Activated CD4-positive, alpha-beta memory T cell treated with anti-CD3 and anti-CD28 coated beads, Interleukin-2, amount 10 ng/mL, durations not matched to agents 7 days and 5 days (primary cell): ENCODE measurements at places on chromosomes 5 and 9. TPM values are rescaled to one million over a fixed set of nuclear protein-coding genes. Genes with fewer than 3 reads are reported as not detected.

GRCh38 chr9:88996921-88997235 lies 5.6 kb downstream of the S1PR3 start:
- DNase-seq, result no peak

DNA sequence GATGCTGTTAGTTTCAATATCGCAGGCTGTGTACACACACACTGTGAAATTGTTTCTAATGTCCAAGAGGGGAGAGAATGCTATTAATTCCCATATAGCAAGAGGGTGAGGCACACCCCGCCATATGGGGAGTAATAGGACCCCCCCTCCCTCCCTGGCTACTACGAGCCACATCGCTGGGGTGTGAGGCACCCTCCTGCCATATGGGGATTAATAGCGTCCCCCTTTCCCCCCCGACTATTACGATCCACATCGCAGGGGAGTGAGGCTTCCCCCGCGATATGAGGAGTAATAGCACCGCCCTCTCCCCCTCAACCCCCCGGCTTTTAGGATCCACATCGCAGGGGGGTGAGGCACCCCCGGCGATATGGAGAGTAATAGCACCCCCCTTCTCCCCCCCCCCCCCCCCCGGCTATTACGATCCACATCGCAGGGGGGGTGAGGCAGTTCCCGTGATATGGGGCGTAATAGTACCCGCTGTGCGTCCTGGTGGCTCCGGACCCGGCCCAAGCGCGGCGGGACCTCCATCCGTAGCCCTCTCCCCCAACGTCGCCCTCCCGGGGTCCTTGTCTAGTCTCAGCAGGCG lies 494 bp upstream of the STK32A start:
- DNase-seq, result no peak

COX7C gene
- 453 TPM for total RNA-seq

ORM1 gene
- not detected for total RNA-seq

C8G gene
- total RNA-seq, result 3.2 TPM

HMHB1 gene
- 1.2 TPM for total RNA-seq

TMOD1 gene
- total RNA-seq, result 1.5 TPM

- no peak for DNase-seq
These were observed 494.9 kb upstream of the MEF2C start for GRCh38 chr5:89377767-89378455.

CAVIN4 gene
- 0.15 TPM for total RNA-seq

DNA sequence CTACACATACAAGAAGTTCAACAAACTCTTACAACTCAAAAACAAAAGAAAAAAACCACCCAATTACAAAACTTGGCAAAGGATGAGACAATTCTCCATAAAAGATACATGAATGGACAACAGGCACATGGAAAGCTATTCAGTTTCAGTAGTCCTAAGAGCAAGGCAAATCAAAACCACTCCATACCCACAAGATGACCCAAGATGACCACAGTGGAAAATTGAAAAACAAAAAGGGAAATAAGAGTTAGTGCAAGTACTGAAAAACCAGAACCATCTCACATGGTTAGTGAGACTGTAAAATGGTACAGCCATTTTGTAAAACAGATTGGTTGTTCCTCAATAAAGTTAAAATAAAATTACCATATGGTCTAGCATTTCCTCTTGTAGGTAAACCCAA lies 287.1 kb upstream of the CDH9 start:
- no peak for DNase-seq

- no peak for DNase-seq
These were observed 22.2 kb downstream of the CDC37L1 start for GRCh38 chr9:4701526-4701925.

DNA sequence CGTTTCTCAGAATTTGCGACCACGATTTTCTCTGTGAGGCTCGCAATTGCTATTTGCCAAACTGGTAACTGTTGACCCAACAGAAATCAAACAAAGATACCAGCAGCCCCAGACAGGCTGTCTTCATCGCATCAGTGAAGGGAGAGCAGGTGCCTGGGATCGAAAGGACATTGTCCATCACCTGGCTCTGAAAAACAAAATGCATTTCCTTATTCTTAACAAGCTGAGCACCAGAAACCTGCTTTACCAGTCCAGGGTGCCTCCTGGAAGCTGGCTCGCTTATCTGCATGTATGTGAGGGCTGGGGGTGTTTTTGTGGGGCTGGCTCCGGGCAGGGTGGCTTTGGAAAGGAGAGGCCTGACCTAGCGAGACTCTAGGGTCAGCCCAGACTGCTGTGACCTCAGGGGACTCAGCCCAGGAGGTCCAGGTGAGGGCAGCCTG lies 24.7 kb downstream of the WWC1 start:
- DNase-seq, result no peak

DNA sequence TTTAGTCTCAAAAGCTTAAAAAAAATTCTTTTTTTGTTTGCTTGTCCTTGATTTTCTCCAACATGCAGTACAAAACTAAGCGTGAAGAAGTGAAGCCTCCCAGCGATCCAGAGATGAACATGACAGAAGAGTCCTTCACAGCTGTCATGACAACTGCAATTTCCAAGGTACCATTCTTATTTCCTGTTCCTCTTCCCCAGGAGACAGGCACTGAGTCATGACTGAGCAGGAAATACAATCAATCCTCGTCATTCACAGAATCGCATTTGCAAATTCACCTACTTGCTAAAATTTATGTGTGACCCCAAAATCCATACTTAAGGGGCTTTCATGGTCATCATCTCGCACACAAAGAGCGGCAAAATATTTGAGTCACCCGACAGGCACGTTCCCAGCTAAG lies 77.3 kb downstream of the SLC1A1 start:
- DNase-seq, result no peak

DNA sequence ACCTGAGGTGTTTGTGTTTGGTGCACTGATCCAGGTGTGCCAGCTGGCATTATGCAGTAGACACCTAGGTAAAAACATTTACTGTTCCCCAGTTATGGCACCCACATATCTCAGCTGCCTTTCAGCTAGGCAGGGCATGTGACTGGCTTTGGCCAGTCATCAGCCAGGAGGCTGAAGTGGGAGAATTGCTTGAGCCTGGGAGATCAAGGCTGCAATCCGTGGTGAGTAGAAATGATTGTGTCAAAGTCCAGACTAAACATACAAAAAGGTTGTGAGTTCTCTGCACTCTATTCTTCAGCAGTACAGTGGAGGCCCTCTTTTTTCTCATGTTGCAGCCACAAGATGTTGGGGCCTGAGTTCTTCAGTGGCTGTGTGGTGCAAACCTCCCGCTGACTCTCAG lies 3.2 kb upstream of the FBLL1 start:
- DNase-seq, result no peak

DNA sequence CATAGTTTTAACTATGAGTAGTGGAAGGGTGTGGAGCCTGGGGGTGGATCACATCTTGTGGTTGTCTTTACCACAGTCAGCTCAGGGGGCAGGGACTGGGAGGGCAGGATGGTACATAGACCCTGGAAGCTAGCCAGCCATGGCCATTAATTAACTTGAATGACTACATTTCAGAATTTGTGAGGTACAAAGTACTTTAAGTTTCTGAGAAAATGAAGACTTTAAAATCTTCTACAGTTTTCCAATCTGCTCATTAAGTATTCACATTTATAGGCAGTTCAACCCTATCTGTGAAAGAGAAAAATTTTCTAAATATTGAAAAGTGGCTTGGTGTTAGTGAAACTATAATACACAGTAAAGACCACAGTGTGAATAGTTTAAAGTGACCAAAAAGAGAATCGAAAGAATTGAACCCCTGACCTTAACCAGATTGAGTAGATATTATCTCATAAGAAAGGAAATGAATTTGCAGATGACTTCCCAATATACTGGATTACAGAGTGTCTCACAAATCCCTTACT lies 234.2 kb upstream of the MEF2C start:
- DNase-seq, result no peak

CTXN3 gene
- total RNA-seq, result not detected

BAAT gene
- total RNA-seq, result not detected

HK3 gene
- total RNA-seq, result not detected

- DNase-seq, result no peak
These were observed 244.2 kb downstream of the EBF1 start for GRCh38 chr5:158855510-158855909.

- DNase-seq, result no peak
These were observed 40.3 kb downstream of the TPPP start for GRCh38 chr5:652773-653350.

DNA sequence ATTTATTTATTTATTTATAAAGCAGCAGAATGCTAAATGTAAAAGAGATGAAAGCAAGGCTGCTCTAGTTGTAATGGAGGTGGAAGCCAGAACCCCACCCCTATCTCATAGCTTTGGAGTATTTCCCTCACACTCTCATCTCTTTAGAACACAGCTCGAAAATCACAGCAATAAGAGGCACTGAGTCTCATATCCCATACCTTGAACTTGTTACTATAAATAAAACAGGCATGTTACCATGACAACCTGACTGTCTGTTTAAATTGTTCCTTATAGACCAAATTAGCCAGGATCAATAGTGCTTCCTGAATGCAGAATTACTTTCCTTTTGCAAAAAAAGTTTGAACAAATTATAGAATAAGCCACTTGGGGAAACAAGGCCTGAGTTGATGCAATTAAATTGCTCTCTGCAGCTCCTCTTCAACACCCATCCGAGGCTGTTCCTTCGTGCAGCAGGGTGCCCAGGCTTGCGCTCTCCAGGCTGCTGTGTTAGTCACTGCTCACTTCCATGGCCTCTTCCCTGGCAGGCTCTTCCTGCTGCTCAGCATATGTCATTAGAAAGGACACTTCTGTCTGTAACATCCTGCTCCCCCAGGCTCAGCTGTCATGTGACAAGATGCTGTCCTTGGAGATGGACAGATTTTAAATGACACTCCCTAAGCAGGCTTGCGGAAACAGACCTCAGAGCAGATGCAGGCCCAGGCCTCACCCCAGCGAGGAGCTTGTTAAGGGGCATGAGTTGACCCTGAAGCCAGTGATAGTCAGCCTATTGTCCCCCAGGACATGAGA lies 120.2 kb downstream of the CARTPT start:
- no peak for DNase-seq

MYMK gene
- total RNA-seq, result not detected

DNA sequence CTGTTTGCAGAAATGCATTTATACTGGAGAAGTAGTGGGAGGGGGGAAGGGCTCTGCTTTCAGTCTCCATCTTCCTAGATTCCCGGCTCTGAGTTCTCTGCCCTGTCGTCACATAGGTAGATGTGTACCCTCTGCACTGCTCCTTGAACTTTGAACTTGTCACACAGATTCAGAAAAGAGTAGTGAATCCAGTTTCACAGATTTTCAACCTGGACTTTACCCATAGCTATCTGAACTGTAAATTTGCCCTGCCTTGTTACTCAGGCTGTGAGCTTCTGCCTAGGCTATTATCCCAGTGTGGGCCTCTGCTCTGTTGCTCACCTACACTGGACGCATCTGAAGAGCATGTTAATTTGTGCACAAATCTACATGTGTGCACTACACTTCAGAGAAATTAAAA lies 12.8 kb upstream of the C9orf152 start:
- no peak for DNase-seq

DNA sequence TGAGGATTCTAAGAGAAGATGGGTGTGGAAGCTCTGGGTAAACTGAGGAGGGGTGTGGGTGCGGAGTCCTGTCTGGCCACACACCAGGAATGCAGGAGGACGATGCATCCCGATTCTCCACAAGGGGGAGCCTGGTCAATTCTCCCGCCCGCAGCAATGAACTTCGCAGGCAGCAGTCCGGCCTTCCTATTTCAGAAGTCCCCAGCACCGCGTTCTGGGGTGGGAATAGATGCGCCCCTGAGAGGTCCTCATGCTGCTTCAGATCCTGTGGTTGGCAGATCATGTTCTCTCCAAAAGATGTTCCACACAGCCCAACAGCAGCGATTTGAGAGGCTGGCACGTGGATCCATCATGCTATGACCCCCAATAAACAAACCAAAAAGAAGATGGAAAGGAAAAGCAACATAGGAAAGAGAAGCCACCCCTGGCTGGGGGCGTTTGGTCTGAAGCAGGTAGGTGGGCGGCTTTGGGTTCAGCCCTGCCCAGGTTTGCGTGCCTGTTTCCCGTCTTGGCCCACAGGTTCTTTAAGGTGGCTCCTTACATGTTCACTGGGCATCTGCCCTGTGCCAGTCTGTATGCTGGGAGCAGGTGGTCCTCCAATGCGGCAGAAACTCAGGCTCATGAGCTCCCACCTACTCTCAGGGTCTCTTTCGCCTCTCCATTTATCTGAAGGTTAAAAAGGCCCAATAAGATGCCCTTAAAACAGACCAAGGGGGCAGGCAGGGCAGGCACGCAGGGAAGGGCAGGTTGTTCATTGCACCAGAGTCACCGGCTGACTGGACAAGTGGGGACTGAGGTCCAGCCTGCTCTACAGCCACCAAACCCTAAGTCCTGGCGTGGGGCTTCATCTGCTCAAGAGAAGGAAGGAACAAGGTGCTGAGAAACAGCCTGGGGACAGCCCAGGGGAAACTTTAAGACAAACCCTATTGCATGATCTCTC lies 171.6 kb downstream of the PAX5 start:
- DNase-seq, result no peak
